ENCODE measurements at places on chromosomes 2 and 18.

- no peak for DNase-seq
These were observed 678.9 kb upstream of the CELF4 start for GRCh38 chr18:38244480-38244879.

DNA sequence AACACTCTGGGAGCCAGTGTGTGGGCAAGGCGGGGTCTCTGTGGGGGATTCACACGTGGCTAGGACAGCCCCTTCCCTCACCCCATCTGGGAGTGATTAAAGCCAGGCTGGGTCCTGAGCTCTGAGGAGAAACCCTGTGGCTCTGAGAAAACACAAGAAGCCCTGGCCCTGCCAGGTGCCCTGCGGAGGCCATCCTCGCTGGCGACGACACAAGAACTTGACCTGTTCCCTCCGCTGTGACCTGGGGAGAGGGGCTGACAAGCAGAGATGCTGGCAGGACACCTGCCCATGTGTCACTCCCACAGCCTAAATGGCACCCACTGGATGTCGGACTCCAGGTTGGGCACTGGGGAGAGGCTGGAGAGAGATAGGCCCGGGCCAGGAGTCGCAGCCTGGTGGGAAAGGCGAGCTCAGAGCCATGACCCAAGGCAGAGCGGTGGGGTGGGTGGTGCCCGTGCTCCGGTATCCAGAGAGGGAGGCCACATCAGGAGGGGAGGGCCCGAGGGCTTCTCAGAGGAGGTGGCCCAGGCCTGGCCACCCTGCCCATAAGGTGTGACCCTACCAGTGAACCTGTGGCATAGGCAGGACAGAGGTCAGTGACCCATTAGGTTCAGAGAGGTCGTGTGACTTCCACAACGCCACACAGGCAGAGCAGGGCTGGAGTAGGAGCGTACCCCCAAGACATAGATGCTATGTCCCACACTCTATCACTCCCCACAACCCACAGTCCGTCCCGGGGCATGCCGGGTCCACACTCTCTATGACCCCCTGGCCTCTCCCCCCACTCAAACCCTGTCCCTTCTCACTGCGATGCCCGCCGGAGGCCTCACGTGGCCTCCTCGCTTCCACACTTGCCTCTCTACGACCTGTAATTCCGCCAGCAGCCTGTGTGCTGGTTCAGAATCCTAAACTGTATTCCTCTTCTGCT lies 59.4 kb upstream of the HPCAL1 start:
- DNase-seq, result no peak

- no peak for DNase-seq
These were observed 34.9 kb downstream of the SULT1C2 start for GRCh38 chr2:108323619-108324018.

DNA sequence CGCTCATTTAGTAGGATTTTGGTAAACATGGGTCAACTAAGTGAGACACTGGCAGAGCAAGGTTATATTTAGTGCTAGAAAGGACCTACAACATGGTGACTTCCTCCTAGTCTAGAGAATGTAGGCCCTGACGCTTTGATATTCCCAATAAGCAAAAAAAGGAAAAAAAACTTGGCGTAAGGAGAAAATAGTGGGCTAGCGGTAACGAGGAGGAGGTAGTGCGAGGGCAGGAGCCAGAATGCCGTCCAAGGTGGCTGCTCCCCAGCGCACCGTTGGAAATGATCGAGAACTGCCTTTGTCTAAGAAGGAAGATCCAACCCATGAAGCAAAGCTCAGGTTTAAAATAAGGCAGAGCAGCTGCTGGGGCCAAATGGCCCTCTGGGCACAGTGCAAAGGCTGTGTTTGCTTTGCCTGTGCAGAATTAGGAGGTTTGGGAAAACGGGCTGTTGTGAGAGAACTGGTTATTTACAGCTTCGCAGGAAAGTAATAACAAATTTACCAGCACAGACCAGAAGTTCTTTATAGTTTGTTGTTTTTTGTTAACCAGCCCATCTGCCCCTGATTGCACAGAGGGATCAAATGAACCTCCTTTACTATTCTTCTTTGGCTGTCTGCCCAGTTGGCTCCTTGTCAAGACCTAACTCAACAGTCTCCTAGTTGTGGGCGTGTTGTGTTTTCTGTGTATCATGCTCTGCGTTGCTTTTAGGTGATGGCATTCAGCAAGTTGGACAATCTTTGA lies 86.6 kb downstream of the ITGB1BP1 start:
- no peak for DNase-seq

DNA sequence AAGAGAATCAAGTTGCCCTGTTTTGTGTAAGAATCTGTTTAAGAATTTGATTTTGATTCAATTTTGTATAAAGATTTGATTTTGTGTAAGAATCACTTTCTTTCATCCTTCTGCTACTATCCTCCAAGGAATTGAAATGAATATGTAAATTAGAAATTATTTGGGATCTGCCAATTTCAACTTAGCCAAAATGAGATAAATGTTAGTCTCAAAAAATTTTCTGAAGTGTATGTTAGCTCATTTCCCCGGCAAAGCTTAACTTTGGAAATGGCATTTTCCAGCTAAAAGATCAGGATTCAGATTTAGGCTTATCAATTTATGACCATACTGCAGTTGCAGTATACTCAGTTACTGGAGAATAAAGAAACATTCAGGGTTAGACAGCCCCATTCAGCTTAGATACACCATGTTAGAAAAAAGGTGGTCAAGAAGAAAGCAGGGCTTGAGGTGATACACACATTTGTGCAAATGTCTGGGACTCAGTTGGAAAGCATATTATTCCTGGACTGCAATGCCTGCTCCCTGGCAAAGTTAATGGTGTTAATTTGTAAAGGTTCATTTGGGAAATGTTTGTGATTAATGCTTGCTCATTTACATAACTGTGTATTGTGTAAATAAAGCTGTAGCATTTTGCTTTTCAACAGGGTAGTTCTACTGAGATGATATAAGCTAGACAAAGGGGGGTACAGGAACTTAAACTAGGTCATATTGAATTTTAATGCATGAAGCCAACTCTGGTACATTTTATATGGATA lies 247.8 kb upstream of the SESTD1 start:
- DNase-seq, result no peak

GRCh38 chr18:22189449-22190166 lies 20.2 kb downstream of the GATA6 start:
- no peak for DNase-seq

GRCh38 chr2:171226461-171226860 lies 65.8 kb upstream of the TLK1 start:
- no peak for DNase-seq

GRCh38 chr2:238518172-238518820 lies 91.6 kb downstream of the ASB1 start:
- DNase-seq, result no peak

- DNase-seq, result no peak
These were observed 60.9 kb downstream of the C18orf63 start for GRCh38 chr18:74376523-74376922.

GRCh38 chr2:28809927-28810326 lies 707 bp upstream of the SPDYA start:
- no peak for DNase-seq

DNA sequence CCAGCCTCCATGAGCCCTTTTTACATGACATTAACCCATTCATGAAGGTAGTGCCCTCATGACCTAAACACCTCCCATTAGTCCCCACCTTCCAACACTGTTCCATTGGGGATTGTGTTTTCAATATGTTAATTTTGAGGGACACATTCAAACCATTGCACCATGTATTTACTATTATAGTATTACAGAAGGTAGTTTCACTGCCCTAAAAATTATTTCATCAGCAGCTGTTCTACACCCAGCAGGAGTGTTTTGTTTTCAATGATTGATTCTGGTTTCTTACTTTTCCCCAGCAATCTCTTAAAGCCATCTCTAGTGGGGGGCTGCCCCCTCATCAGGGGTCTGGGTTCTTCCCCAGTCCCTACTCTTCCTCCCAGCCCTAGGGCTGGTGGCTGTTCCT lies 71.9 kb downstream of the CERS6 start:
- no peak for DNase-seq

- no peak for DNase-seq
These were observed 8.3 kb upstream of the TGFA start for GRCh38 chr2:70561893-70562292.

DNA sequence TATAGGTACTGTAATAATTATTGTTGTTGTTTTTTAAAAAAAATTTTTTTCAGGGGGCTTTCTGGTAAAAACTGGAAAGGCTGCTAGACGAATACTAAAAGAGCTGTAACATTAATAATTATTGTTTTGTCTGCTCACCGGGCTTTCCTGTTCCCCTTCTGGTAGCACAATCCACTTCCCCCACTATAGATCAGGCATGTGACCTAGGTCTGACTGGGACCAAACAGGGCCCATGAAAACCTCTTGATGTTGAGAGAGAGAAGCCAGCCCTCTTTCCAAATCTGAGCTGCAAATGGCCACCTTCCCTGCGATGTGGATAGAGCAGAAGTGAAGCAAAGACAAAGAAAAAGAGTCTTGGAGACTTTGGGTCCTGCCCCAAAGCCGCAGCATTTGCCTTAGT lies 23.4 kb downstream of the SH2D6 start:
- DNase-seq, result no peak

DNA sequence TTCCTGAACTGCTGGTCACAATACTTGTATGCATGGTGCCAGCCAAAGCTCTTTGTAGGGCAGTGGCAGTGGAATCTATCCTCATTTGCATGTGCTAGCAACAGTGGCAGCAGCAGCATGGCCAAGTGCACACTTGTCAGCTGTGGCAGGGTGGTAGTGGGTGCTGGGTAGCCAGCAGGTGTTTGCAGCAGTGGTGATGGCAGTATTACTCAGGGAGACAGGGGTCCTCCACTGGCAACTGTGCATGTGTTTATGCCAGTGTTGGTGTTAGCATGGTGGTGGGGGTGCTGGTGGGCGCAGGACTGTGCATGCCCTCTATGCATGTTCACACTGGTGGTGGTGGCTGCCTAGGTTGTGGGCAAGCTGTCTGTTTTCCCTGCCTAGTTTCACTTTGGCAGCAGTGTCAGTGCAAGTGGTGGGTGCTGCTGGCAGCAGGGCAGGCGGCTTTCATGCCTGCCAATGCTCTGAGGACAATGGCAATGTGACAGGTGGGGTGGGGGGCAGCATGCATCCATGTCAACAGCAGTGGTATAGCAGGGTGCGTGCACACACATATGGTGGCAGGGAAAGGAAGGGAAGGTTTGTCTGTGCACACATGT lies 41.2 kb downstream of the GALNT13 start:
- no peak for DNase-seq

- DNase-seq, result no peak
These were observed 89.3 kb downstream of the PLEKHM3 start for GRCh38 chr2:207935991-207936370.

- no peak for DNase-seq
These were observed 410.4 kb downstream of the MEIS1 start for GRCh38 chr2:66845307-66845706.

- no peak for DNase-seq
These were observed 114.0 kb upstream of the GLS start for GRCh38 chr2:190766595-190766994.

GRCh38 chr18:21897811-21898210 lies 157.2 kb downstream of the MIB1 start:
- peak; percentile 6 for DNase-seq

DNA sequence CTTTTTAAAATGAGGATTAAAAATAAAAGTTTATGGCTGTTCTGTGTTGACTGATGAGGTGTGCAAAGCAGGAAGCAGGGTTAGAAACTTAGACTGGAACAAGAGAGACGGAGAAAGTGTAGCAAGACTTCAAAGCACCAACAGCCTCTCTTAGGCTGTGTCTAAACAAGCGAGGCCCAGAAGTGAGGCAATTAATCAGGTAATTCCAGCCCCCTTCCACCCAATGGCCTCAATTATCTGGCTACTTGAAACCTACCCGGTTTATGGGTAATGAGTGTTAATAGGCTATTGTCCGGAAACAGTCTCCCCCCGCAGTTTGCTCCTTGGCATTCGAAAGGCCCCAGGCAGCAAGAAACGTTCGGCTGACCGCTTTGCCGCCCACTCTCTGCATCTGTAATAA lies 171.7 kb upstream of the MYCN start:
- no peak for DNase-seq

DNA sequence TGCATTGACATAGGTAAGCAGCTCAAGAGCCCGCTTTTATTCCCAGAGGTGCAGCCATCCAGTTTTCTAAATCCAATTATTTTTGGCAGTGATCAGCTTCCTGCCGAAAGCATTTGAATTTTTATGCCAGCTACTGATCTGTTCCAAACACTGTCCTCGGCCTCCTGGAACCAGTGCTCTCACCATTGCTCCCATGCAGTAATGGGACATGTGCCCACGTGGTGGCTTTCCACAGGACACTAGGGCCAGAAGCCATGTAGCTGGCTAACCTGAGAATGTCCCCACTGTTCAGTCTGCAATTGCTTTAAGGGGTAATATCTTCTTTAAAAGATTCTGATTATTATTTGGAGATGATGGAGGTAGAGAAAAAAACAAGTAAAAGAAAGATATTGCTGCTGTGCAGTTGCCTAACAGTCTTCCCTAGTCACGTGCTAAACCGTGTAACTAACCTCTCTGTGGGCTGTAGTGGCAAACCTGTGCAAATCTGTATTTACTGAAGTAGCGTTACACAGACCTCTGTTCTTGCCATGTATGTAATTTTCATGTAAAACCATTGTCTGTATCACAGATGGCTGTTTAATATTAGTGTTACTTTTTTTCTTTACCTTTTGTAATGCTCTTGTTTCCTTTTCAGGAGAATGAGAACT lies 13.0 kb downstream of the GRHL1 start:
- no peak for DNase-seq

All from T-helper 2 cell treated with Interferon-gamma antibody and Interleukin-4, amounts not matched to agents 5 μg/mL and 100 μg/mL, for 36 hours (primary cell).